ENCODE measurements at places on chromosomes 7 and 10. TPM values are rescaled to one million over a fixed set of nuclear protein-coding genes. Genes with fewer than 3 reads are reported as not detected.

DNA sequence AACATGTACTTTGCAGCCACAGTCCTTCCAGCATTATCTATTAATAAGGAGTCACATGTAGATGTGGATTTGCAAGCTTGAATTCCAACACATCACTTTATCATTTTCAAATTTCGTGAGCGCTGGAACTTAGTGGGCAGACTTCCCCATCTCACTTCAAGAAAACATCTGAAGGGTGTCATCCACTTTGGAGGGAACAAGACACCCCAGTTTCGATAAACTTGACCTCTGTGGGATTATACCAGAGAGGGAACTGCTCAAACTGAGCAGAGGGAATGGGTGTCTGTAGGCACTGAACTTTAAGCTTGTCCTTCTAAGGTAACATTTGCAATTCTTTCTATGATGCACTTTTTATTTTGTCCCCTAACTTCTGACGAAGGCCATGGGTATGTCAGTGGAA, 27.5 kb downstream of the ADRB1 start:
- DNase-seq, result no peak

GRCh38 chr10:69486922-69487730, 35.9 kb downstream of the TSPAN15 start:
- no peak for DNase-seq

- DNase-seq, result no peak
These were observed 4.6 kb downstream of the AQP1 start for GRCh38 chr7:30916255-30916654.

GRCh38 chr7:116037401-116037800, 6.8 kb upstream of the TFEC start:
- DNase-seq, result no peak

- no peak for DNase-seq
These were observed 29.9 kb upstream of the PBLD start for GRCh38 chr10:68362590-68362989.

GRCh38 chr7:45173596-45174327, 16.2 kb downstream of the RAMP3 start:
- DNase-seq, result no peak

Gene DLX5
- polyA plus RNA-seq, result 0.22 TPM

Gene SFTPA1
- polyA plus RNA-seq, result not detected

Gene PTN
- polyA plus RNA-seq, result 44.9 TPM

Gene HOXA11
- polyA plus RNA-seq, result 1.2 TPM

Gene C1QL3
- polyA plus RNA-seq, result 0.38 TPM
